ENCODE measurements at places on chromosomes 6 and 20.

DNA sequence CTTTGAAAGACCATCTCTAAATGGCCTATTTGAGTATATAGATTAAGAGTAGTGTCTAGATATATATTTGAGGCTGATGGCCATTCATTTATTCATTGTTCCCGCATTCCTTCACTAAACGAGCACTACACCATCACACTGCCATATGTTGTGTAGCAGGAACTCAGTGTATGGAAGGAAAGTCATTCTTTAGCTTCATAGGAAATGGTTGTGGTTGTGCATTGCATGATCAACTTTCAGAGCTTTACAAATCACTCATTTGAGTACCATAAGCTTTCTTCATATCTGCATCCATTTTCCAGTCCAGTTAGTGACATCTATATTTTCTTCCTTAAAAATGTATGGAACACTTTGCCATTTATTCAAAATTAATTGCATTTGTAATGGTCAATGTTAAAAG is 97.9 kb downstream of the ARID1B start:
- DNase-seq, result no peak

GRCh38 chr20:24935140-24935539 is 13.9 kb upstream of the CST7 start:
- no peak for DNase-seq

- no peak for DNase-seq
Measured at GRCh38 chr20:2509468-2509781, 710 bp upstream of the ZNF343 start.

DNA sequence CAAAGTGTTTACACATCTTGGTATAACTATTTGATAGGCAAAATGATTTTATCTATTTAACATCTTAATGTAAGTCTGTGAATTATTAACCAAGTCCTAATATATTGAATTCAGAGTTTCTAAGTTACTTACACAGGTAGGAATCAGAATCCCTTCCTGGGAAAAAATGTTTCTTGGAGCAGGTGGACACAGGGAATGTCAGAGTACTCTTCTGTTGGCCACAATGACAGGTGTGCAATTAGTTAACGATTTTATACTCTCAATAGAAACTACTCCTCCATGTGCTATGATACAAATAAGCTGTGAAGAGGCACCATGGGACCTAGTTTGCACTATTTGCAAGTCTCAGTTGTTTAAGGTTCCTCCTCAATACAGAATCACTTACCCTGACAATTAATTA is 821 bp upstream of the TAAR5 start:
- DNase-seq, result no peak

DNA sequence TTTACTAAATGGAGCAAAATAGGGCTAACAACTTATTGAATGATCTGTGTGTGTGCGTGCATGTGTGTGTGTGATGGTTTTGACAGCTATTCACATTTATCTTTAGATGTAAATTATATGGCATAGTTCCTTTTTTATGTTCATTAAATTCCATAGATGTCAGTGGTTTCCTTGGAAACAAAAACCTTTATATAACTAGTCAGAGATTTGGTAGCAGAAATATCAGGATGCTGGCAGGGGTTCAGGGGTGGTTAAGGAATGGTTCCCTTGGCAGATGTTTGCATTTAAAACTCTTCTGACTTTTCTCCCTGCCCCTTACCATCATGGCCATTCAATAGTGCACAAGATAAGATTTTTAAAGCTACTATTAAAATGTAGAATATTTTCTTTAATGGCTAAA is 256.6 kb downstream of the PLCB1 start:
- DNase-seq, result no peak

GRCh38 chr20:61572789-61573188 is 320.7 kb downstream of the CDH4 start:
- DNase-seq, result no peak

DNA sequence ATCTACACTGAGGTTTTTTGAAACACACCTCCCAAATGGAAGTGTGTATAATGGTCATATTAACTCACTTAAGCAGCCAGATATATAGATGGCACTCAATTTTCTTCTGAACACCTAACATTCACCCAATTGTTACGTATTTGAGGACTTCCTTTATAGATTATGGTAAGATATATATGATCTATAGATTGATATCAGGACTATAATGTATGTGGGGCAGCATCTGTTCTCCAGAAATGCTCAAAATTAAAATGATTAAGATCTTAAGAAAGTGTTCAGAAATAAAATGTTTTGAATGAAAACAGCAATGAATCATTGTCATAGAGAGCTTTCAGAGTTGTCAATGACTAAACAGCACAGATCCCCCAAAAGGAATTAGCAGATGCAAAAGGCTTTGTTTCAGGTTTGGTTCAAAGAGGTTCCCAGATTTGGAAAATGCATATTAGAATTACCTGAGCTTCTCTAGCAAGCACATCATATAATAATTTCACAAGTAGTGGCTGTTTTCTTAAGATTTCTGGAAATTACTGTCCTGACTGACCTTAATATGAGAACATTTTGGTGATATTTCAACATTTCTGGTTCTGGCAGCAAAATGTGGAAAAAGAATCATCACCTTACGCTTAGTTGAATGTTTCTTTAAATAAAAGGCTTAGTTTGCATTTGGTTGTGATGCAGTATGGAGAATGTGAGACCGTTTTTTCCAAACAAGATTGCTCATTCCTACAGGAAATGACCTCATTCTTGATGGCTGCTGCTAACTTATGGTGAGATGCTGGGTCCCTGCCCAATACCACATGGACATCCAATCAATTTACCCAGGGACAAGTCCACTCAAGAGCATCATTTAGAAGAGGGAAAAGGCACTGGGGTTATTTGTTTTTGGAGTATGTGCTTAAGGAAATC is 31.5 kb downstream of the TRAF3IP2 start:
- peak; percentile 94 for DNase-seq

DNA sequence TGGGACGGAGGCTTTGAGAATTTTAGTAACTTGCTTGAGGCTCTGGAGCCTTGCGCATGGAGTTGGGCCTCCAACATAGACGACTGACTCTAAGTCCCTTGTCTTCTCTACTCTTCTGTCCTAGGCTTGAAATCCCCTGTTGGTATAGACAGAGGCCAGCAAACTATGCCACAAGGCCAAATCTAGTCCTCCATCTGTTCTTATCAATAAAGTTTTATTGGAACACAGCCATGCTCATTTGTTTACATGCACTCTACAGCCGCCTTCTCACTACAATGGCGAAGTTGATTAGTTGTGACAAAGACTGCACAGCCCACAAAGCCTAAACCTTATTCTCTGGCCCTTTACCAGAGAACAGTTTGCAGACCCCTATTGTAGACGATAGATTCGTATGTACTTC is 174.1 kb upstream of the ZFP64 start:
- DNase-seq, result no peak

GRCh38 chr6:40922281-40922680 is 116.7 kb downstream of the UNC5CL start:
- peak; percentile 75 for DNase-seq

GRCh38 chr6:84220809-84221409 is 6.5 kb downstream of the CEP162 start:
- peak; percentile 34 for DNase-seq

- no peak for DNase-seq
Measured at GRCh38 chr6:48057601-48058000, 53.4 kb downstream of the PTCHD4 start.

- DNase-seq, result peak; percentile 69
Measured at GRCh38 chr20:53636540-53637097, 43.0 kb upstream of the ZNF217 start.

GRCh38 chr6:112288475-112288874 is 34.1 kb upstream of the LAMA4 start:
- DNase-seq, result peak; percentile 49

DNA sequence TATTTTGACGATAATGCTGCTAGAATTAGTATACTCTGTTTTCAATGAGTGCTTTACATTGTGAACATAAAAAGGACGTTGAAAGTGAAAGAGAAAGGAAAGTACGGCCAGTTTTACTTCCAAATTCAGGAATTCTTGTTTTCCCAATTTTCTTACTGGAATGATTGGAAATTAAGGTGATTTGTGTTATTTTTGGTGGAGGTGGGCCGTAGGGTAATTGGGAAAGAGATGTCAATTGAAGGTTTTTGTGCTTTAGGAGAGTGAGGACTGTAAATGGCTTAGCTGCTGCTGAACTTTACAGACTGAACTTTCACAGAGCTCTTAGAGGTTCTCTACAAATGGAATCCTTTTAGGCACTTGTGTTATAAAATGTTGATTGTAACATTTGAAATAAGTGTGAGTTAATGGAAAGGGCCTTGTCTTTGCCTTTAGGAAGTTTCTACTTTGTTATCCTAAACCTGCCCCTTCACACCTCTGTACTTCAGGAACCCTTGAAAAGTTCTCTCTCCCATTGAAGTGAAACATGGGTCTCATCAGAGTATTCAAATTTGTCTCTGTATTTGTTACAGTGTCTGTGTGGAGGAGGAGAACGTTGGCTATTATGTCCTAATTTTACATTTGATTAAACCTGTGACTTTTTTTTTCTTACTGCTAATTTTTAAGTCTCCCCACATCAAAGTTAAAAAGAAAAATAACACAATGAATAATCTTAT is 256.4 kb downstream of the ARID1B start:
- peak; percentile 32 for DNase-seq

- peak; percentile 90 for DNase-seq
Measured at GRCh38 chr6:35089935-35090505, 51.1 kb downstream of the TCP11 start.

- peak; percentile 41 for DNase-seq
Measured at GRCh38 chr6:132969196-132969595, 154.8 kb downstream of the RPS12 start.

- DNase-seq, result no peak
Measured at GRCh38 chr6:79111549-79111948, 33.5 kb upstream of the PHIP start.

Data from M059J (cell line).